ENCODE measurements at places on chromosomes 12 and 14. TPM values are rescaled to one million over a fixed set of nuclear protein-coding genes. Genes with fewer than 3 reads are reported as not detected.
A peak's percentile ranks its signal among the peaks of the same experiment; 100 is the strongest.

RASSF9 gene
- total RNA-seq = 10.4 TPM

GRCh38 chr14:102096569-102097188 is 9.8 kb upstream of the HSP90AA1 start:
- peak; percentile 77 for DNase-seq

- DNase-seq = no peak
Measured at GRCh38 chr12:29278673-29279420, 102.1 kb downstream of the ERGIC2 start.

DNA sequence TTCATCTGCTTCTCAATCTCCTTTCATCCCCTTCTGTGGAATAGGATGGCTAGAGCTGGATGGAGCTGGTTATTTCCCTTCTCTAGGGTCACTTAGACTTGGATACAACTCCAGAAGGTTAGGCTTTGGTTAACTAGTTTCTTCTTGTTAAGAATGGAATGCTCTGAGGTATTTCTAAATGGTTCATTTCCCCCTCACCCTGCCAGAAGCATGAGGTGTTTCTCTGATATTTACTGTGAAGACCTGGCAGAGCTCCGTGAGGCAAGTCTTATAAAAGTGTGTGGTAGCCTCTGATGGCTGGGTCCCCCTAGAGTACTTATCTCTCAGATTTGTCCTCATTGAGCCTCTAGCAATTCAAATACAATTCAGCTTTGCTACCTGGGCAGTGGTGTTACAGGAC is 207.9 kb downstream of the SLC16A7 start:
- DNase-seq = no peak

GRCh38 chr12:91978143-91978542 is 167.5 kb downstream of the BTG1 start:
- no peak for DNase-seq

DNA sequence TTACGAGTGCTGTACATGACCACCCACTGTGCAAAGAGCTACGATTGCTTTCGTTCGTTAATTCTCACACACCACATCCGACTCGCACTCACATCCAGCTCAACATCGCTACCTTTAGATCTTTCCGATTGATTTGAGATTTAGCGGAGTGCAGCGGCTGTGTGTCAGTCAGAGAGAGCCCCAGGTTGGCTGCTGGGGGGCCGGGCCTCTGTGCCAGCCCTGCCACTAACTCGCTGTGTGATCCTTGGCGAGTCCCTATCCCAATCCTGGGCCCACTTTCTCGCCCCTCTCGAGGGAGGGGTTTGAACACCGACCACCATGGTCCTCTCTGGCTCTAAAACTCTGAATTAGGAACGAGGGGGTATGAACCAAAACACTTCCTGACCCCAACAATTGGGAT is 8.6 kb downstream of the DLK1 start:
- DNase-seq = no peak

DNA sequence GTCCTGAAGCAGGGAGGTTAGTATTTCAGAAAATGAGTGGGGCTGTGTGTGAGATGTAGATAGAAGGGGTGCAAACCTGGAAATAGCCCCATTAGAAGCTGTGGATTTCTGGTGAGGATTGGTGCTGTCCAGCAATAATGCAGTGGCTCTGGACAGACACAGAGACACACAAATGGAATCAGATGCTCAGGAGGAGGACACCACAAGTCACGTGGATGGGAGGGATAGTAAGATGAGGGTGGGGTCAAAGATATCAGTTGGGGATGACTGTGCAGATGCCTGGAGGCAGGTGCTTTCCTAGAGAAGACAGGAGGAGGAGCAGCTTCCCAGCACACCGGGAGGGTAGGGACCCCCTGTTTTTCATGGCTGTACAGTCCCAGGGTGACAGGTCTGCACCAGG is 136.5 kb downstream of the PLXNC1 start:
- no peak for DNase-seq

- DNase-seq = no peak
Measured at GRCh38 chr12:28826766-28827165, 322.3 kb upstream of the FAR2 start.

DNA sequence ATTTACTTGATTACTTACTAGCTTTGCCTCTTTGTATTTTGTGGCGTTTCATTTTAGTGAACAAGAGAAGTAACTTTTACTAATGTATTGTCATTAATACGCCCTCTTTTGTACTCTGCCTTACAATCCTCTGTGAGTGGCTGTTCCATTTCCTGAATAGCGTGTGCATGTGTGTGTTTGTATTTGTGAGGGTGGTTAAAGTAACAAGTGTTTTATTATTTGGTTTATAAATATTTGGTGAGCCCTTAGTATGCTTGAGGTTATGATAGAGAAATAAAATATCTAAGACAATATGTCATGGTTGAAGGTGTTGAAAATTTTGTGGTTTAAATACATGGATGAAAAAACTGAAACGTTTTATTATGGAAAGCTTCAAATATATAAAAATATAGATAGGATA is 71.7 kb upstream of the REP15 start:
- no peak for DNase-seq

- no peak for DNase-seq
Measured at GRCh38 chr12:89472508-89472907, 52.1 kb downstream of the GALNT4 start.

DNA sequence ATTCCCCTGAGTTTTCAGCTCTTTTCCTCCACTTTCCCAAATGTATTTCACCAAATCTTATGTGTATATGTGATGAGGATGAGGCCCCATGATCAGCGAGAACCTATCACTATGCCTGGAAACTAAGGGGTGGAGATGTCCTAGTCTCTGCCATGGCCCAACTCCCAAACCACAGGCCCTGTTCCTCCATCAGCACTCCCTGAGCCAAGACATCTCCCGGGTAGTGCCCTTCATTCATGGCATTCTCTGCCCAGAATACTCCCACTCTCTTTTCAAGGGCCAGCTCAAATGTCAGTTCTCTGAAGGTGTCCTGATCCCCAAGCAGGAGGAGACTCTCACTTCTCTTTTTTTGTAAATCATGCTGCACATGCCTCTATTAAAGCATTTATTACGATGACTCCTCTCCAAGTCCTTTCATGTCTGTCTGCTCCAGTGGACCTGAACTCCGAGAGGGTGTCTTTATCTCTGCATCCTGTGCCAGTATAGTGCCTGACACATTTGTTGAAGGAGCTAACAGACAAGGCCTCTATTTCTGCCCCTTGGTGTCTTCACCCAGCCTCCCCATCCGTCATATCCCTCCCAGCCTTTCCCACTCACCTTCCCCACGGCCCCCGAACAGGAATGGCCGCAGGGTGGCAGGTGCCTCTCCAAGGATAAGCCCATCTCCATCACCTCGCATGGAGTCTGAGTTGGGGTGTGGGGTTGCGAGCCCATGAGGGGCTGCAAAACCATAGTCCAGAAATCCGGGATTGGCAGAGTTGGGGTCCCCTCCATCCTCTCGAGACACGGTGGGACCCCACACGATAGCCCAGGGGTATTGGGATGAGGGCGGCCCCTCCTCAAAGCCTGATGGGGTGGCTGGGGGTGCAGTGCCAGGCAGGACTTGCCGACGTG is 3.7 kb downstream of the PIANP start:
- no peak for DNase-seq

DNA sequence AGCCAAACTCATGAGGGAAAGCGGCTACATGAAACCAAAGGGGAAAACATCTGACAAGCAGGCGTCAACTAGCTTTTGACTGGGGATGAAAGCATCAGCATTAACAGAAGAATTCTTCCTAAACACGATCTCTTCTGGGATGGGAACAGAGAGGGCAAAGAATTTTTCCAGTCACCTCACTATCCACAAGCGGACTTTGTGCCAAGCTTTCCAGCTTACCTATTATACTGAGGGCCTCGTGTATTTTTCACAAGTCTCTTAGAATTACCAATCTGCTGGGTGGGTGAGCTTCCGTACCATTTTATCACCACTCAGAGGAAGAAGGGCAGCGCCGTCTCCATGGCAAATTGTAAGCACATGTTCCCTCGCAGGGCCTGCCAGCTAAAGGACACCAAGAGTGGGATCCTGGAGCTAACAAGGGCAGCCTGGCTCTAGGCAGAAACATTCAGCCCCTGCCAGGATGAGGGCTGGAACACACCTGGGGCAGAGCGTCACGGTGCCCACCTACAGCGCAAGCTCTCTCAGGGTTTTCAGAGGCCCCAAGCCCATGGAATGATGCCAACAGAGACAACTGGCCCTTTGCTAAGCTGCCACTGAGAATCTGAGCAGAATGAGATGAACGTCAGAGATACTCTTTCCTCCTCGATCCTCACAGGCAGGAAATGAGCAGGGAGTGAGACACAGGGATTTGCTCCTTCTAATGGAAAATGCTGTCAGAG is 74.6 kb downstream of the CHGA start:
- no peak for DNase-seq

GRCh38 chr14:52279408-52279807 is 11.9 kb downstream of the PTGDR start:
- no peak for DNase-seq

DNA sequence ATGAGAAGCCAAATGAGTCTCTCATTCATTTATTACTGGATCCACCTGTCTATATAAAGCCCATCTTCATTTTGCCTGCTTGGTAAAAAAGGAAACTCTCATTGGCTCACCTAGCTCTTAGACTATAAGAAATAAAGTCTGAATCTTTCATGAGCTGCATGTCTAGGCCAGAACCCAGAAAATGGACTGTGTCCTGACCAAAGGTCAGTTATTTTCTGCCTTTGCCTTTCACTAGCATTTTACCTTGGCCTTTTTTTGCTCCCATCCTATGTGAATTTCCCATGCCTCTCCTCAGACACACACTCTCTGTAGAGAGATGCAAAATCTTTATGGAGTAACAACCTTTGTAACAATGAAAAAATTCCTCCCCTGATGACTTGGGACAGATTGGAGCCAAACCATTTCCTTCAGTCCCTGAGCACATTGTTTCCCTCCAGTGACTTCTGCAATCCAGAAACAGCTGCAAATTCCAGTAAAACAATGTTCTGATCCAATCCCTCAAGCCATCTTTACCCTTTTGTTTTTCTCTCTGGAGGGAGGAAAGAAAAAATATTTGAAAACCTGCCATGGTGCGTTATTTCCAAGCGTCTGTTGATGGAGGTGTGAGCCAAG is 33.6 kb upstream of the MAP3K9 start:
- no peak for DNase-seq
